ENCODE measurements at places on chromosomes 4 and X.

GRCh38 chrX:1529756-1530155 lies 7.2 kb downstream of the P2RY8 start:
- DNase-seq: no peak

DNA sequence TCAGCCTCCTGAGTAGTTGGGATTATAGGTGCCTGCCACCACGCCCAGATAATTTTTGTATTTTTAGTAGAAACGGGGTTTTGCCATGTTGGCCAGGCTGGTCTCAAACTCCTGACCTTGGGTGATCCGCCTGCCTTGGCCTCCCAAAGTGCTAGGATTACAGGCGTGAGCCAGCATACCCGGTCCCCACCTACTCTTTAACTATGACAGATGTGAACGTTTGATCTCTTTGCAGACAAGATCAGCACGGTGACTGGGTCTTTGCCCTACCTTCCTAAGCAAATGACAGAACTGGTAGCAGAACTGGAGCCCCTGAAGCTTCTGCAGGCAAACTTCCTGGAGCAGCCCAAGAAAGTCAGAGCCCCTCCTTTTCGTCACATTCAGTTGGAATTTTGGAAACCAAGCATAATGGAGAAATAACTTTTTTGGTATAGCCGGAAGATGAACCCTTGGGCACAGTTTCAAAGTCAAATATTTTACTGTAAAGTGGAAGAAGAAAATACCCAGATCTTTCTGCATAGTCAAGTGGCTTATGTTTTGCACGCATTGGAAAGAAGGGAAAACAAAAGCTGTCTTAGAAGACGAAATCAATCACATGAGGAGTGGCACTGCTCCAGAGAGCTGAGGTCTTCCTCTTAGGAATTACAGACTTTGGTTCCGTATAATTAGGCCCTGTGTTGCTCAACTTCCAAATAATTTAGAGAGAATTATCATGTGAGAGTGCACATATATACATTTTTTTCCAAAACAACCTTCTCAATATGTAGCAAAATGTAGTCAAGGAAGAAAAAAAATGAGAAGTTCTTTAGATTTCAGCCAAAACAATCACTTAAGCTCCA lies 90.6 kb downstream of the SORBS2 start:
- no peak for DNase-seq

- DNase-seq: no peak
Observed at GRCh38 chr4:13665701-13666660, 38.5 kb upstream of the BOD1L1 start.

DNA sequence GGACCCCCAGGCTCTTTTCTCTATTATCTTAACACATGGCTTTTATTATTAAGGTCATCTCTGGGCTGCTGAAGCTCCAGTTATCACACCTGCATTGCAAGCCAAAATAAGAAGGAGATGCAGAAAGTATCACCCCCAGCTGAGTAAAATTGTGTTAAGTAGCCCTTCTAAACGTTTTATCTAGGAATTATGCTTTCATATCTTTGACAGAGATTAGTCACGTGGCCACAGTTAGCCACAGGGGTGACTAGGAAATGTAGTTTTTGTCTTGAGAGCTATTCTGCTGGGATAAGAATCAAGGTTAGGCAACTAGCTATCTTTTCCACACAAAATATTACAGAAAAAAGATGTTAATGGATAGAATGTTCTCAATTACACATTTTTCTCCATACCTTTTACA lies 102.1 kb downstream of the ANXA3 start:
- DNase-seq: no peak

DNA sequence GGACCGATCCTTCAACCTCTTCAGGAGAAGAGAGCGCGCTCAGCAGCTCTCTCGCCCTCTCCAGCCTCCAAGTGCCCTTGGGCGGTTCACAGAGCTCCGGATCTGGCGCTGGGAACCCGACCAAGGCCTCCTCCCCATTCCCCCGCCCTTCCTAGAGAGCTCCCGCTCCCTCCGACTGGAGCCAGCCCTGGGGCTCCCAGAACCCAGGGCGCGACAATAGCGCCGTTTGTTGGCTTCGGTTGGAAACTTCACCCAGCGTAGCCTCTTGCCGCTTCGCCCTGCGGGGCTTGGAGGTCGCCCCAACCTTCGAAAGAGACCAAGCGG lies 3.1 kb upstream of the SOX3 start:
- no peak for DNase-seq

Data from NCI-H748 treated with DMSO at 0.1 percent for 48 hours (cell line).